LHCN-M2 (cell line): ENCODE measurements at places on chromosomes 16 and 17.

DNA sequence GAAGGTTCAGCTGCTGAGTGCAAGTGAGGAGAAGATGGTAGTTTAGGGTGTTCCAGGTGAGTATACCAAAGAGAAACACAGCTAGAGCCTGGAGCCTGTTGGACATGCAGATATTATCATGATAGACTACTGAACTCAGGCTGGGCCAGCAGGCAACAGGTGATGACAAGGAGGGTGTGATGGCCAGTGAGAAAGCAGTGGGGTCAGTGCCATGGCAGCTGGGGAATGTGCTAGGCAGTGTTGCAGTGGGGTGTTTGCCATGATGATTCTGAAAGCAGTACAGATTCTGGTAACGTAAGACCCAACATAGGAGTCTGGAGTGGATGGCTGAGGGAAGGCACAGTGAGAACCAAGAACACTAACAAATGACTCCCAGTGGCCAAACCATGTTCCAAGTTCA, 57.4 kb downstream of the SHISA6 start:
- DNase-seq, result no peak

- DNase-seq, result no peak
Measured at GRCh38 chr17:21774263-21774662, 81.9 kb downstream of the KCNJ18 start.

DNA sequence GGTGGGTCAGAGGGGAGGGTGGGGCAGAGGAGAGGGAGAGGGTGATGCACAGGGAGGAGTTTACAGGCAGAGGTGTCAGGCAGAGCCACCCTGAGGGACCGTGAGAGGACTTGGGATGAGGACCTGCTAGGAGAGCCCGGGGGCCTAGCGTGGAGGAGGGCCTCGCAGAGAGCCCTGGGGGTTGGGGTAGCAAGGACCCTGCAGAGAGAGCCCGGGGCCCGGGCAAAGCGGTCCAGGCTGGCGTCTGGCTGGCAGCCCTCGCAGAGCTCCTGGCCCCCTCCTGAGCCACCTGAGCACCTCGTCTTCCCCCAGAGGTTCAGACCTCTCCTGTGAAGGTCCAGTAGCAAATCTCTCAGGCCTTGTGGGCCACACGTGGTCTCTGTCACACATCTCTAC, 42.0 kb upstream of the ZNF469 start:
- no peak for DNase-seq

DNA sequence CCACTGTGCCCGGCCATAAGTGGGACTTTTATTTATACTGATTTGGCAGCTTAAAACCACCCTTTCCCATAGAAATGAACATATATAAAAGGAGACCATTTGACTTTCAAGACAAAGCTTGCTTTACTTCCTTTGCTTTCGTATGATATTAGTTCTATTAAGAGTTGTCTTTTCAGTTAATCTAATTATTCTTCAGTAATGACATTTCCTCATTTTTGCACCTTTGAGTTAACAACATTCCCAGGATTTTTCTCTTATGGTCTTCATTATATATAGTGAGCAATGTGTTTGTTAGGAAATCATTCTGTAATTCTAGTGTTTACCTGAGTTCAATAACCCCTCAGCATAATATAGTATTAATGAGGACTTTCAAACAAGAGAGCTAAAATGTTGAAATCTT, 173.8 kb downstream of the MAP2K6 start:
- DNase-seq, result no peak

DNA sequence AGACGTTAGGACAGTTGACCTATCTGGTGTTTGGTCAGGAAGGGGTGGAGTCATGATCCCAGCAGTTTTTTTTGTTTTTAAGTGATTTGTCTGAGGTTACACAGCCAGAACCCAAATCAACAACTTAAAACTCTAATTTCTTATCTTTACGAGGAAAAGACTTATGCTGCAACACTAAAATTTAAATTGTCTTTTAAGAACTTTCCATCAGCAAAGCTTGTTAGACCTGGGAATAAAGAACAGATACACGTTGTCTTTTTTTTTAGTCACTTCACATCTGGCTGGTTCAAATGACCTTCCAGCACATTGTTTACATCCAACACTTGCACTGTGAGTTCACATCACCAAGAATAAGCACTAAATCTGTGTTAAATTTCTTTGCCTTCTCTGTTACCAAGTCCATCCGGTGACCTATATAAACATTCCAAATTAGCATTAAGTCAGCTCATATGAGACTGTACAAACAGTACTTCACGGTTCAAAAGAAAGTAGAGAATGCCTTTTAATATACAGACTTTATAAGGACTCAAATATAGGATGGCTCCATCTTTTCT, 115.0 kb downstream of the HS3ST2 start:
- DNase-seq, result no peak

- DNase-seq, result no peak
Measured at GRCh38 chr17:5068236-5068635, 10.0 kb upstream of the ZFP3 start.

- DNase-seq, result no peak
Measured at GRCh38 chr17:76146053-76146851, 5.2 kb upstream of the FOXJ1 start.

DNA sequence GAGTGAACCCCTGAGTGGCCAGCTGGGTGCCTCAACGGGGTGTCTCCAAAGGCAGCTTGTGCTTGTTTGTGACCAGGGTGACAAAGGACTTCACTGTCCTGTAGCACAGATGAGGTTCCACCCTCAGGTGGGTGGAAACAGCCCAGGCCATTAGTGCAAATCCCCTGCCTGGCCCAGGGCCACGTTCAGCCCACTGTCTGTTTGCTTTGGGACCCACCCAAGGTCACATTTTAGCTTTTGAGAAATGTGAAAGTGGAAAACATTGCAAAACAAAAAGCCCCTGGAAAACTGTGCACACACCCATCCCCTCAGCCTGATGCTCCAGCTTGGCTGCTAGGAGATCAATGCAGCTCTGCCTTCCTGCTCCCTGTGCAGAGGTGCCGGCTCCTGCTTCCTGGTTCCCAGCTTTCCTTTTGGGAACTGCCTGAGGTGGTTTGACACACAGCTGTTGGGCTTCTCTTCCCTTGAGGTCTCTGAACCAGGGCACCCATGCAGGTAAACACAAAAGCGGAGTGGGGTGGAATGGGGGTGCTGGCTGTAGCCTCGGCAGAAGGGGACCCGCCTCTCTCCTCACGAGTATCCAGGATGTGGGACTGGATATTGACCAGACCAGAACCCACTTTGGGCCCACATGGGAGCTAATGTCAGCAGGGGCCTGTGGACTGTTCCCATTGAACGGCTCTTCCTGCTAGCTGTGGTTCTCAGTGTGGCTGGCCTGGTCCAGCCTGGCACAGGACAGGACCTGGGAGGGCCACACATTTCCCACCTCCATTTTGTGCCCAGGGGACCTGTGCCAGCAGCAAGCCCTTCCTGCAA, 7.9 kb upstream of the SPHK1 start:
- DNase-seq, result no peak

- DNase-seq, result peak; percentile 61
Measured at GRCh38 chr17:11996722-11997146, 541 bp downstream of the ZNF18 start.

- no peak for DNase-seq
Measured at GRCh38 chr17:61734466-61734865, 128.9 kb downstream of the BRIP1 start.

DNA sequence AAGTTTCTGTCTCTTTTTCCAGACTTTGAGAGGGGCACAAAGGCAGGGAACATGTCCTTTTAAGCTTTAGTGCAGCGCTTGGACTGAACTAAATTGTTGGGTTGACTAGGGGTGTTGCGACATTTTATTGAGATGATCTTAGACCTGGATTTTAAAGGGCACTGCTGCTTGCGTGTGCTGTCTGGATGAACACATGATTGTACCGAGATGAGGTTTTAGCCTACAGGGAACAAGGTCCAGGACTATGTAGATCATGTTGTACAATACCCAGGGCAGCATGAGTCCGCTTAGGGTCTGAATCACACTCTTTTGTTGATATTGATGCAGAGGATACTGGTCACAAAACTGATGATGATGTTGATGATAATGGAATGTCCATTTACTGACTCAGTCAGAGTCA, 5.2 kb upstream of the RGS9 start:
- DNase-seq, result peak; percentile 54

DNA sequence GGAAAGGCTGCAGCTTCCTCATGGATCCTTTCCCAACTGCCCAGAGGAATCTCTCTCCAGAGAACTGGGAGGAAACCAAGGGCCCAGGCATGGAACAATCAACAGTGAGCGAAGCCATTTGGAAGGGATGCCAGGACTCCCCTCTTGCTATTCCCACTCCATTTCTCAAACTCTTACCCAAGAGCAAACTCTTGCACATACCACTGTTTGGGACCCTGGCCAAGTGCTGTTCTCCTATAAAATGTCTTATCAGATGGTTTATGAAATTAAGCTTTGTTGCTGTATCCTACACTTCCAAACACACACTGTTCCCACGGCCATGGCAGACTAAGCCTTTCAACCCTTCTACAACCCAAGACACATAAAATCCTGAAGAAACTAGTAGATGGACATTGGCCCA, 48.3 kb upstream of the AXIN2 start:
- DNase-seq, result no peak
